Effector memory CD8-positive, alpha-beta T cell (primary cell): ENCODE measurements at places on chromosomes 5 and 9.

DNA sequence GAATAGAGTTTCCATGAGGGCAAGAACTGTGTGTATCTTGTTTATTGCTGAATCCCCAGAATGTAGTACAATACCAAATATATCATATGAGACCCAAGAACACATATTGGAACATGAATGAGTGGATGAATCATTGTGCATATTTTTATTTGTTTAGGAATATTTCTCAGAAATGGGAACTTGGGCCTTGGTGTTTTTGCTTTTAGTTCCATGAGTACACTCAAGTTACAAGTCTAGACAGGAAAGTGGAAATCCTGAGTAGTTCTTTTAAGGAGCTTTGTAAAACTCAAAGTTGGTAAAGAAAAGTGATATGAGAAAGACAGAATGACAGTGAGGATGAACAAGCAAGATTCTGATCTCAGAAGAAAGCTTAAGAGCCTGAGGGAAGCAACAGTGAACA lies 647.0 kb downstream of the EFNA5 start:
- DNase-seq, result no peak

DNA sequence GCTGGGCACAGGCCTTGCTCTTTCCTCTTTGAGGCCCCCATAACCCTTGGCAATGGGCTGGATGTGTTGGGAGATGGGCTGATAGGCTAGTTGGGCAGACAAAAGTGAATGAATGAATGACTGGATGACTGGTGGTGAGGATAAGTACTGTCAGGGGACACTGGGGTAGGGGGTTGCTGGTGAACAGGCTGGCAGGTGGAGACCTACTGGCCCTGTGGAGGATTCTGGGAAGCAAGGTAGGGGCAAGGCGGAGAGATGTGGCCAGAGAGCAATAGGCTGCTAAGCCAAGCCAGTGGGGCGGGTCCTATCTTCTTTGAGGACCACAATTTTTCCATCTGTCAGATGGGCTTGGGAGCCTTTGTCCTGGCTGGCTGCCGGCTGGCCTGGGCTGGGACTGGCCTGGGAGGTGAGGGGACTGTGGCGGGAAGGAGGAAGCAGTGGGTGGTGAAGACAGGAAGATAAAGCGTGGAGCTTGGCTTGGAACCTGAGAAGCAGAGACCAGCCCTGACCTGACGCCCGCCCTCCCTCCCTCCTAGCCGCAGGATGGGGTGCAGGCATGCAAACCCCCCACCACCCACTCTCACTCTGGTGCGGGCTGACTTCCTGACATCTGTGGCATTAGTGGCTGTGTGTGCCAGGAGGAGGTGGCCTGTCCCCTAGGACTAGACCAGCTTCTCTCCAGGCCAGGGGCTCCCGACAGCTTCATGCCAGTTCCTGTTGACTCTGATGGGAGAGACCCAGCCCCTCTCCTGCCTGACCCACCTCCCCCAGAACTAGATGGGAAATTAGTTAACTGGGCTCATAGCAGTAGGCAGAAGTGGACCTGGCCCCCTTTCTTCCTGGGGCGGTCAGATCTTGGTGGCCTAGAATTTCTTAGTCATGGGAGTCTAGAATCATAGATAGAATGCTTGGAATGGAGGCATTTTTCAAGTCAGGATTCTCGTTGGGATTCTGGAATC lies 9.5 kb downstream of the CXXC5 start:
- no peak for DNase-seq

GRCh38 chr9:2260417-2261306 lies 245.5 kb downstream of the SMARCA2 start:
- no peak for DNase-seq

DNA sequence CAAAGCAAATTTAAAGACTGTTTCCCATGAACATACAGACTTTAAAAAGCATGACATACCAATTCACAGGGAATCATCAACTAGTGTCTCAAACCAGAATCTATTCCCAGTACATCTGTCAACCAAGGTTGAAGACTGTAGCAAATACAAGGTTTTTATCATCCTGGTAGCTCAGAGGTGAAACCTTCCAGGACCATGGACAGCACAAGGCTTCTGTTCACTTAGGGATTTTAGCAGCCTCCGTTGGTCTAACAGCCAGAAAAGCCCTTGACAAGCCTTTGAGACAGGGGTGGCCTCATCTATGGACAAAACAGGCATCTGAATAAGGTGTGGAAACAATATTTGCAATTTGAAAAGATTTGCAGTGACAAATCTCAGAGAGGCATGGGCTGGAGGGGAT lies 119.0 kb downstream of the TRIM32 start:
- DNase-seq, result no peak

GRCh38 chr5:16585041-16585667 lies 31.6 kb downstream of the RETREG1 start:
- DNase-seq, result no peak

DNA sequence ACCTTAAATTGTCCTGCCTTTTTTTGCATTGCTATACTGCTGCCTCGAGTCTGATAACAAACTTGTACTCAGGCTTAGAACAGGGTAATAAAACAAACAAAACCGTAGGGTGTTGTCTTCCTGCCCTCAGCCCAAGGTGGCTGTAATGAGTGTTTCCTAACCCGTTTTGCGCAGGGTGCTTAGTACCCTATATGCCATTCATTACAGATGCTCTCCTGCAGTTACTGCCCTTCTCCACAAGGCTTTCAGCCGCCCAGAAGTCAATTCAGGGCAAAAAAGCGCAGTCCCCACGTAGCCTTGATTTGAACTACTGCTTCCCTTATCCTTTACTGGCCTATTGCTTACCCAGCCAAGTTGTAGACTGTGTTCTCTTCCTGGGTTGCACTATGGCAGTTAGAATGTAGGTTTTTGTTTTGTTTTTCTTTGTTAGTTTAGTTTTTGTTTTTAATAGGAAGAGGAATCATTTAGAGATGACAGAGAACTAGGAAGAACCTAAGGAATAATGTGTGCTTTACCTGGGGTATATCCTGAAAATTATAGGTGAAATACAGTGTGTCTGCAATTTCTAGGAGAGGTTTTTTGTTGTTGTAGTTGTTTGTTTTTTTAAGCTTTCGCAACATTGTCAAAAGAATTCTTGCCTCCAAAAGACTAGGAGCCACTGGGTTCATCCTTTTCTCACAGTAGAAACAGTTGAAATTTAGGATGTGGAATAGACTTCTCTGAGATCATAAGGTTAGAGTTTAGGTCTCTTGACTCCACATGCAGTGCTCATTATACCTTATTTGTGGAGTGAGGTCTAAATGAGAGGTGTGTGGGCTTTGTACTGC lies 1.3 kb downstream of the HMGXB3 start:
- peak; percentile 57 for DNase-seq

- DNase-seq, result peak; percentile 89
Observed at GRCh38 chr9:114385397-114386181, 2.2 kb downstream of the AKNA start.

DNA sequence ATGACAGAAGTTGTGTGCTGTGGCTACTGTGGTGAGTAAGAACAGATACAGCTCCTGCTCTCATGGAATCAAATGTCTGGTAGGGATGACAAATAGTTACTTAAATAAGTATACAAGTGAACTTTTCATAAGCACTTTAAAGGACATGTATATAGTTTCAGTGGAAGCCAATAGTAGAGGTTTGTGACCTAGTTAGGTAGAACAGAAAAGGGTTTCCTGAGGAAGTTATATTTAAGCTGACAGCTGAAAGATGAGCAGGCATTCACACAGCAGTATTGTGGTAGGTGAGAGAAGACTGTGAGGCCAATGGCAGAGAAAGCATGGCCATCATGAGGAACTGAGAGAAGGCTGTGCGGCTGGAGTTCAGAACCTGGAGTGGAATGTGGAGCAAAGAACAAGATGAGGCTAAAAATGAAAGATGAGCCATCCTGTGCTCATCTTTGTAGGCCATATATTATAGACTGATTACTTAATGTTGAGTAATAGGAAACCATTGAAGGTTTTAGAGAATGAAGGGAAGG lies 15.4 kb downstream of the FAM174A start:
- DNase-seq, result no peak

GRCh38 chr9:2859776-2860379 lies 16.0 kb upstream of the PUM3 start:
- peak; percentile 15 for DNase-seq

DNA sequence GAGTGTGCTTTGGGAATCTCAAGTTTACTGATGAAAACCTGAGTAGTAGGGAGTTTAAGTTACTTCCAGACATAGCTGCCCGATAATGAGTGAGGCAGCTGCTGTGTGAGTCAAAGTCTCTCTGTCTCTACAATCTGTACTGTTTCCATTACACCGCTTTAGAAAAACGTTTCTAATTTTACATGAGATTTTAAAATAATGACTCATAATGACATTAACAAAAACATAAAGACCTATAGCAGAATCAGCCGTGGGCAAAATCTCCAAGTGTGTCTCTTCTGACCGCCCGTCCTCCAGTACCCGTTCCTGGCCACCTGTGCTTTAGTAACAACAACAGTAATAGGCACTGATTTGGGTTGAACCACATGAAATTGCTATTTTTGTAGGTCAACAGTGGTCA lies 69.6 kb upstream of the PRRC1 start:
- no peak for DNase-seq

DNA sequence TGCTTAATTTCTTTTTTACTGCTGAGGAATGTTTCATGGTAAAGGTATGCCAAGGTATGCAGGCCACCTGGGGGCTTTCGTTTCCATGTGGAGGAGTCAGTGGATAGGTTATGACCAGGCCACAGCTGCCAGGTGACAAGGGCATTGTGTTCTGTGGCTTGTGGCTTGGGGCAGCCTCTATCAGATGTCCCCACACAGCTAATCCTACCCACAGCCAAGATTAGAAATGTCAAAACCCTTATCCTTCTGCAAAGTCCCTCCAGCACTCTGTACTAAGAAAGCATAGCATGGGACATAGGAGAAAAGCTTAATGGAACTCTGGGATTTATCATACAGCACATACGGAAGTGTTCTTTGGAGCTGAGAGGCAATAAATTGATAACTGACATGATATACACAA lies 171.2 kb upstream of the S1PR3 start:
- DNase-seq, result no peak

DNA sequence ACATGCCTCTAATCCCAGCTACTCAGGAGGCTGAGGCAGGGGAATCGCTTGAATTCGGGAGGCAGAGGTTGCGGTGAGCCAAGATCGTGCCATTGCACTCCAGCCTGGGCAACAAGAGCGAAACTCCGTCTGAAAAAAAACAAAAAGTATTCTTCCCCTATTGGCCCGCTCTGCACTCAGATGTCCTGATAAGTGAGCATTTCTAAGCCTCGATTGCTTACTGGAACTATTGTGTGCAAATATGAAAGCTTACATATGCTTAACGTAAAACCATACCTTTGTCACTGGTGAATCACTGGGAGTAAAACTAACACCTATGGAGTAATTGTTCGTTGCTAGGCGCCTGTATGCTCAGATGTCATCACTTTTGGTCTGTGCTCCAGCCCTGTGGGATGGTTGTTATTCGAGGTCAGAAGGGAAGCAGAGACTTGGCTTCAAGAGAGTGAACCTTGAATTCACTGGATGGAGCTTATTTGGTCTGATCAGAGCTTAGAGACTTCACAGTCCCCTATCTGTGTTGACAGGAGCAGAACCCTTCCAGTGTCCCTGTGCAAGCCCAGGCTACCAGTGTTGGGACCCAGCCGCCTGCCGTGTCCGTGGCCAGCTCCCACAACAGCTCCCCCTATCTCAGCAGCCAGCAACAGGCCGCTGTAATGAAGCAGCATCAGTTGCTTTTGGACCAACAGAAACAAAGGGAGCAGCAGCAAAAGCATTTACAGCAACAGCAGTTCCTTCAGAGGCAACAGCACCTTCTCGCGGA lies 25.3 kb upstream of the LTC4S start:
- no peak for DNase-seq

DNA sequence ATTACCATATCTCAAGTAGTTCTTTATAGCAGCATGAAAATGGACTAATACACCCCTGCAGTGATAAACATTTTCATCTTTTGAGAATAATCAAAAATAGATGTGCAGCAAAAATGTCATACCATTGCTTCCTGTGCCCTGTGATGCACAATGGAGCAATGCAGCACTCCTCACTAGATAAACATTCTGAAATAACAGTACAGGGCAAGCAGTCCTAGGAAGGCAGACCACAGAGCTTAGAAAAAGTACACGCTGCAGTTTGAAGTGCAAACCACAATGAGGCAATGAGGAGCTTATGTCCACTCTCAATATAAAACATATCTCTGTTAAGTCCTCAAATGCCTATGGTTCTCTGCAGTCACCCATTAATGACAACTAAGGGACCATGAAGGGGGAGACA lies 367.6 kb downstream of the PDE4D start:
- DNase-seq, result no peak

GRCh38 chr5:39648085-39648847 lies 223.5 kb upstream of the DAB2 start:
- DNase-seq, result no peak
